ENCODE measurements at places on chromosomes 2 and 18.

DNA sequence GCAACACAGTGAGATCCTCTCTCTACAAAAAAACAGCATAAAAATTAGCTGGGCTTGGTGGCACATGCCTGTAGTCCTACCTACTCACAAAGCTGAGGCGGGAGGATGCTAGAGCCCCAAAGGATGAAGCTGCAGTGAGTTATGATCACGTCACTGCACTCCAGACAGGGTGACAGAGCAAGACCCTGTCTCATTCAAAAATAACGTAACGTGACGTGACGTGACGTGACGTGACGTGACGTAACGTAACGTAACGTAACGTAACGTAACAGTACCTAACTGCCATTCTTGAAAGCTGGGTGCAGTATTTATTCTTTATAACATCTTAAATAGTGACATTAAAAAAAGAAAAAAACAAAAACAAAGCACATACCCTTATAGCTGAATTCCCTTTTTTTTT, 51.7 kb downstream of the NOL10 start:
- DNase-seq, result no peak

GRCh38 chr2:128040166-128040771, 12.4 kb upstream of the SAP130 start:
- no peak for DNase-seq

GRCh38 chr18:34730774-34731173, 20.7 kb downstream of the DTNA start:
- no peak for DNase-seq

DNA sequence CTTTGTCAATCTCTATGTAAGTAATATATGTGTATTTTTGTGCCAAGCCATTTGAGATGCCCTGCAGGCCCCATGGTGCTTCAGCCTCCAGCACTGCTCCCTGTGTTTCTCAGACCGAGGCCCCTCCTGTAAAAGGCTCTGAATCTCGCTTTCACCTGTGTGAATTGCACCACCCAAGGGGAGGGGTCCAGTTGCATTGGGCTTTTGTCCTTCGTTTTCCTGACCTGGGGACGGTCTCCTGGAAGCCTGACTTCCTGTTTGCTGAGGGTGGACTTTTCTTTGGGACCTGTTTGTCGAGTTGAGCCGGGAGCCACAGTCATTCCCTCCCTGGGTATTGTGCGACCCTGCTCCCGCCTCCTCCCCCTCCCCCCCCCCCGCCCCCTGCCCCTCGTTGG, 48.9 kb downstream of the AGAP1 start:
- no peak for DNase-seq

- peak; percentile 71 for DNase-seq
These were observed 15.9 kb upstream of the ATP6V1B1 start for GRCh38 chr2:70919672-70920366.

- DNase-seq, result no peak
These were observed 181.4 kb upstream of the MSH6 start for GRCh38 chr2:47601568-47601967.

DNA sequence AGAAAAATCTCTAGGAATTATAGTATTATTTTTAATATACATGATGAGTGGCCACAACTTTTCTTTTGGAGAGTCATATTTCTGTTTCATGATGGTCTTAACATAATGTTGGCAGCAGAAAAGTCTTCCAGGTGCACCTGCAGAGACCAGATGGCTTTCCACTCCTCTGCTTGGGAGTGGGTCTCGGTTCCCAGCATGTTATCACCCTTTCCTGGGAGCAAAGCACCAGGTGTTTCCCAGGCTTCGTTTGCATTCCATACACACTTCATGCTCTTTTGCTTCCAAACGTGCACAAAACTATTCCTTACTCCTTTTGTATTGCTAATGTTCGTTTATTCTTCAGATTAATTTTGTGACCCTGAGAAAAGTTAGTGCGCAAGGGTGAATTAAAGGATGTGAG, 305.2 kb downstream of the CDH2 start:
- no peak for DNase-seq

DNA sequence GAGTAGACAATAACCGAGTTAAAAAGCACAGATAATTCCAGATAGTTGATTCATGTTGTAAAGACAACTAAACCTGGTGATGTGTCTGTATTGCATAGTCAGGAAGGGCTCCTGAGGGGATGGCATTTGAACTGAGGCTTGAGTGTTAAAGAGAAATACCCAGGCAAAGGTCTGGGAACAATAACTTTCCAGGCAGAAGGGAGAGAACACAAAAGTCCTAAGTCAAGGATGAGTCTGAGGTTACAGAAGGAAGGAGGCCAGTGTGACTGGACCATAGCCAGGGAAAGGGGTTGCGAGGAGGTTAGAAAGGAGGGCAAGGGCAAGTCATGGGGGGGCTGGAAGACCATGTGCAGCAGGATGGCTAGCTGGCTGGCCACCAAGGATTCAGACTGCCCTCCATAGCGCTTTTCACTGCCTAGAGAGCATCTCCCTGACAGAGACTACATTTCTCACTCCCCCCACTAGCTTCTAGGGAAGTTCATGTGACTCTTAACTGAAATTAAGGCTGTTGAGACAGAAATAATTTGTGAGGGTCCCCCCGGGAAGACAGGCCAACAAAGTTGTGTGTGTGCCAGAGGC, 135.5 kb upstream of the CREB1 start:
- DNase-seq, result peak; percentile 52

GRCh38 chr2:153405196-153405595, 73.4 kb downstream of the RPRM start:
- no peak for DNase-seq

- DNase-seq, result no peak
These were observed 1.9 kb downstream of the CYP26B1 start for GRCh38 chr2:72145658-72146329.

DNA sequence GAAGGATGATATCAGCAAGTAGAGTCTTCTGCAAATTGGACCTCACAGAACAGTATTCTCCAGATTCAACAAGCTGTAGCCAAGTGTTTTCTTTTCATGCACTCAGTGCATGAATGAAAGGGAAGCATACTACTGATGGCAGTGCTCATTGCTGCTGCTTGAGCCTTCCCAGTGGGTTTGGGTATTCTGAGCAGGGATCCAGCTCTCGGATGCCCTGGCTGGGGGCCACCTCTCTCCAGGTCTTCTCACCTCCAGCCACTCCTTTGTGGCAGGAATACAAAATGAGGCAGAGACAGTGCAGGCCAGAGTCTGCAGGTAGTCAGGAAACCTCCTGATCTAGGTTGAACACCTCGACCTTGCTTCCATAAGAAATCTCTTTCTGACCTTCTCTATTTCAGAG, 390.4 kb upstream of the CELF4 start:
- no peak for DNase-seq

DNA sequence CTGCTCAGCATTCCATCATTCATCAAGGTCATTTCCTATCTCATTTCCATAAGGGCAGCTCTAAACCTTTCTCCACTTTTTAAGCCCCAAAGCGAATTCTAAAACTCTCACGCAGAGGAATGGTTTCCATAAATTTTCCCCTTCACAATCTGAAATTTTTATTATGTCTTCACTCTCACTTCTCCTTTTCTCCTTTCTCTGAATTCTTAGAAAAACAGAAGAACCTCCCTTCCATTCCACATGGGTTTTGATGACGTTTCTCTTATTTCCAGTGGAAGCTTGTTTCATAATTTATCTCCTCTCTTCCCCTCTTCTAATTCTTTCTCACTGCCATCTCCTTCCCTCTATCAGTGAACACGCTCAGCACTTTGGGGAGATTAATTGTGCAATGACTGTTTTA, 97.3 kb downstream of the SPATS2L start:
- no peak for DNase-seq

- peak; percentile 94 for DNase-seq
These were observed at the start of gene ATP5MC3 for GRCh38 chr2:175181104-175181876. Gene ATP5MC3 (minus strand): TSS chr2:175181710. CDS start chr2:175181393, 317 bp downstream.

DNA sequence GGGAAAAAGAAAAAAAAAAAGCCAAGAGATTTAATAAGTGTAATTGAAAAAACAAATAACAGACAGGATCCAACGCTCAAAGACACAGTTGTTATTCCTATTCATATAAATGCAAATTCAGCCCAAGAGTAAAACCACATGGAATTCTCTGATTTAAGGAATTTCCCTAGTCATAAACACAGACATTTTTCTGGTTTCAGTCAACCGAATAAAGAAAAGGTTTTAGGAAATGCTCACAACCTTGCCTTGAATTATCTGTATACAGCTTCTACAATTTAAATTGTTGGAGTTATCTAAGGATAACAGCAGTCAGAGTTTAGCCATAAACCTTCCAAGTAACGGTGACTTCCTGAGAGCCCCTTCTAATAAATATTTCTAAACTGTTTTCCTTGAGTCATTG, 122.7 kb downstream of the VWC2L start:
- DNase-seq, result peak; percentile 53

- DNase-seq, result no peak
These were observed 71.1 kb upstream of the FMNL2 start for GRCh38 chr2:152263911-152264310.

DNA sequence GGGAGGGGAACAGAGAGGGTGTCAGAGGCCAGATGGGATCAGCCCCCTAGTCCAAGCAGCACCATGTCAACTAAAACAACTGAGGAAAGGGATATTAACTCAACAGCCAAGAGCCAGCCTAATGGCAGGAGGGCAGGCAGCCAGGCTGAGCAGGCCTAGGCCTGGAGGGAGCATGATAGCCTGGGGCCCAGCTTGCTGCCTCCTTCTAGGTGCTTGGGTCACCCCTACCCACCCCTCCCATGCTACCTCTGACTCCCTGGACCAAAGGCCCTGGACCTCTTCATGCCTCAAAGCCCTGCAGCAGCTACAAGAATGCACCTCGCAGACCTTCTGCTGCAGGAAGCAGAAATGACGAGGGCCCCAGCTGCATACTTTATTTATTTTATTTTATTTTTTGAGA, 22.1 kb upstream of the TNS1 start:
- DNase-seq, result no peak

GRCh38 chr2:120675460-120676130, 60.1 kb upstream of the GLI2 start:
- peak; percentile 28 for DNase-seq

GRCh38 chr2:87996570-87996969, 19.8 kb downstream of the RNU2-63P start:
- no peak for DNase-seq

- DNase-seq, result no peak
These were observed 9.9 kb downstream of the PSD4 start for GRCh38 chr2:113183703-113184102.

GRCh38 chr2:174013315-174013751, 48.2 kb upstream of the SP3 start:
- no peak for DNase-seq

DNA sequence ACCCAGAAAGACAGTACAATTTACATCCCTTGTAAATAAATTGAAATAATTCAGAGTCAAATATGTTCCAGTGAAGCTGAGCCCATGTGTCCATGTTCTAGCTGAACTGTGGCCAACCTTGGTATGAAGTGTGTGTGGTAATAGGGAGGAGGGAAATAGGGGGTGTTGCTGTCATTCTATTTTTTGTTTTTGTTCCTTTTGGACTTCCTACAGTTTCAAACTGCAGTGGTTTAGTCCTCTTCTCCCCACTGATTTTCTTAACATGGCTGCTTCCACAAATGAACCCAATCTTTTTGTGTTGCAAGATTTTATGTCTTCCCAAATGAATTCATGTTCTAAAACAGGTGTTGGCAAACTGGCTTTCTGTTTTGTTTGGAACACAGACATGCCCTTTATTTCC, 156.9 kb downstream of the CCBE1 start:
- DNase-seq, result no peak

DNA sequence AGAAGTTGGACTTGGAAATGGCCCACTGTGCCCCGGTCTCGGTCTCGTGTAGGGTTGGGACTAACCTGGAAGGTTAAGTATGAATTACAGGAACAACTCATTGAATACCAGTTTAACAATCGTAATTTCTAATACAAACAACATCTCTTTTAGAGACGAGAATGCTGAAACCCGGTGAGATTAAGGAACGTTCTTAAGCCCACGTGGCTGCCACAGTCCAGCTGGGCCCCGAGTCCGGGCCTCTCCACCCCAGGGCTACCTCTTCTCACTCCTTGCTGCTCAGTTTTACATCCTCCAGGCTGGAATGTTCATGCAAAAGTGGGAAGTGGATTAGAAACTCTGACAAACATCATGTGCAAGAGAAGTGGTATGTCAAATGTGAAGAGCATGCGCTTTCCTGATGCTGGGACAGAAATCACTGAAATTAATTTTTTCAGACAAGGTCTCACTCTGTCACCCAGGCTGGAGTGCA, 29.4 kb downstream of the NGEF start:
- no peak for DNase-seq

DNA sequence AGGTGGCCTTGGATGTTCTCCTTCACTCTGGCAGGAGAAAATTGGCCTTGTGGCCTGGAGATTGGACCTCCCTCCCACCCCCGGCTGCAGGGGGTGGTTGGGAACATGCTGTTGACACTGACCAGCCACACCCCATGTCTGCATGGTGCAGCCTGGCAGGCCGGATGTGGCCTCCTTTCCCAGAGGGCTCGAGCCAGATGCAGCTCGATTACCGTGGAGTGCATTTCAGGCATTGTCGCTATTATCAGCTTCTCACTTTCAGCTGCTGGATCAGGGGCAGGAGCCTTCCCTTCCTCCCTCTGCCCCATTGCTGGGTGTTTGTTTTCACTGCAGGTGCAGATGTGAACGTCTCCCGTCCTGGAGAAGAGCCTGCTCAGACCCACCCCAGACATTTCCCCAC, 211.0 kb upstream of the SIX2 start:
- DNase-seq, result no peak

- no peak for DNase-seq
These were observed 63.0 kb upstream of the SMAD2 start for GRCh38 chr18:47993409-47993808.

Data from M059J (cell line).